ENCODE measurements at places on chromosomes 13 and 19.

- DNase-seq = no peak
These were observed 182.9 kb upstream of the RXFP2 start for GRCh38 chr13:31556376-31556775.

DNA sequence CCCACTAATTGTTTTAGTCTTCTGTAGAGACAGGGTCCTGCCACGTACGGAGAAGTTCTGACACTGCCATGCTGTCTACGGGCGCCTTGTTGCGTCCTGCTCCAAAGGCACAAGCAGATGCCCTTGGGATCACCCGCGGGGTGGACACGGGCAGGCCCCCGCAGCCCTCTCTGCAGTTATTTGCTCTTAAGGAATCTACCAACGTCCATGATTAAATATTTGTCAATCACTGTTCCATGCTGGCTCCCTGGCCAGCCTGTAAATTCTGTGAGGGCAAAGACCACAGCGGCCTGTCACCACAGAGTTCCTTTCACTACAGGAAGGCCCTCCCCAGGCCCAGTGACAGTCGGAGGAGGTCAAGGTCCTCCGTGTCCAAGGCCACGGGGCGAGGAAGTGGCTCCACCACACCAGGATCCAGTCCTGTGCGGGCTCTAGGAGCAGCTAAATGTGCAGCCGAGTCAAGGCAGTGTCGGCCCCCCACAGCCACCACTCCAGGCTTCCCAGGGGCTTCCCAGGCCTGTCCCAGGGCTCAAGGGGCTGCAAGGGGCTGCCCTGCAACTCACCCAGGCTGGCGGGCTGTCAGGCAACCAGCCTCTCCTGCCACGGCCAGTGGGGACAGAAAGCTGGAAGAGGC lies 2.1 kb downstream of the RNF126 start:
- no peak for DNase-seq

DNA sequence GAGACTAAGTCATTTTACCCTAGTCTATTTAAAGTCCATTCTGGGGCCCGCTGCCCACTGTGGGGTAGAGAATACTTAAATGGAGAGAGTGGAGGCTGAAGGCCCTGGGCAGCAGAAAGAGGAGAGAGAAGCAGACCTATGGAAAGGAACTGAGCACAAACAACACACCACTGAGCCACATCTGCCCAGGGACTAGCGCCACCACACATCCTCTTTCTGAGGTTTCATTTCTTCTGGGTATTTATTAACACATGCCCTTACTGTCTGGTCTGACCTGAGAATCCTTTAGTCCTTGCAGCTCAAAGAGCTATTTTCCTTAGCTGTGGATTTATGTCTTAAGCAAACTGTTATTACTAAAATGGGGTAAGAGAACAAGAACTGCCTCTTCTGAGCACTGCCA lies 154.0 kb downstream of the NALCN start:
- DNase-seq = no peak

GRCh38 chr19:56110515-56111448 lies 10.3 kb downstream of the ZNF787 start:
- no peak for DNase-seq

DNA sequence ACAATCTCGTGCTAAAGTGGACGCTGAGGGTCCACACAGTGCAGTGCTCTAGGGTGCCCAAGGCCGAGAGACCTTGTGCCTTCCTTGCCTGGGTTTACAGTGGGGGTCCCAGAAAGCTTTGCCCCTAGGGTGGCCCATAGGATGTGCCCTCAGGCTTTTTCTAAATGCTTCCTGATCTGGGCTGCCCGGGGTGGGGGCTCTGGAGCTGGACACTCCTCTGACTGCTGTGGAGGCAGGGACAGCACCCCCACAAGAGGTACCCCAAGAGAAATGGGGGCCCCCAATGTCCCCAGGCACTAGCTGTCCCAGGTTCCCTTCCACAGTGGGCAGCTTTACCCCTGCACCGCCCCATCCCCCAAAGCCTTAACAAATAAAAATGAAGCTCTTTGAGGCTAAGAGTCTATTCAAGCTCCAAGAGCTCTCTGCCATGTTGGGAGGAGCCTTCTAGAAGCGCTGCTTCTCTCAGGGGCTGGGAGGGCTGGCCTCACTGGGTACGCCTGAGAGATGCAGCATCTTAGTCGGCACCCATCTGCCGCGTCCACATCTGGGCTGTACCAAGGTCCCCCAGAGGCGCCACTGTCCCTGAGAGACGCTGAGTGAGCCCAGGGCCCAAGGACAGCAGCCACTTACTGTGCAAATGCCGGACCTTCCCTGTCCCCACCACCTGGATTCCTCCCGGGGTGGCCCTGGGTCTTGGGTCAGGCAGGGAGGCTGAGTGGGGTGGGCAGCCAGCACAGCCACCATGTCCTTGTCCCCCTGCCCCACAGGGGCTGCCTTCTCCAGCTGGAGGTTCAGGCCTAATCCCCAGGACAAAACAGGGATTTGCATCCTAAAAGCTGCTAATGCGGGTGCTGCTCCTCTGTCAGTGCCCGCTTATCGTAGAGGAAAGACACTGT lies 27.4 kb downstream of the CEBPA start:
- no peak for DNase-seq

DNA sequence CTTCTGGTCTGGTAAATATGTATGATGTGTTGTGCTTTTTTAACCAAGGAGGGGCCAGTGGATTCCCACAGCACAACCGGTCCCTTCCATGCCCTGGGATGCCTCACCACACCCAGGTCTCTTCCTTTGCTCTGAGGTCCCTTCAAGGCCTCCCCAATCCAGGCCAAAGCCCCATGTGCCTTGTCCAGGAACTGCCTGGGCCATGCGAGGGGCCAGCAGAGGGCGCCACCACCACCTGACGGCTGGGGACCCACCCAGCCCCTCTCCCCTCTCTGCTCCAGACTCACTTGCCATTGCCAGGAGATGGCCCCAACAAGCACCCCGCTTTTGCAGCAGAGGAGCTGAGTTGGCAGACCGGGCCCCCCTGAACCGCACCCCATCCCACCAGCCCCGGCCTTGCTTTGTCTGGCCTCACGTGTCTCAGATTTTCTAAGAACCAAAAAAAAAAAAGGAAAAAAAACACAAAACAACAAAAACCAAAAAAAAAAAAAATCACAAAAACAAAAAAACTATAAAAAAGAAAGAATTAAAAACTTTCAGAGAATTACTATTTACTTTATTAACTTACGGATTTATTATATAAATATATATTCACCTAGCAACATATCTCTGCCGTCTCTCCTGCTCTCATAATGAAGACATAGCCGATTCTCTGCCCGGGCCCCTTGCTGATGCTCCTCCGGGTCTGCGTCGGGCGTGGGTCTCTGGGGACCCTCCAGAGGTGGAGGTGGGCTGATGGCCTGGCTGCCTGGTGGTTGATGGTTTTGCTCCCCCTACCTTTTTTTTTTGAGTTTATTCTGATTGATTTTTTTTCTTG lies 14.4 kb downstream of the CAPN12 start:
- DNase-seq = peak; percentile 83

- DNase-seq = no peak
These were observed 560.2 kb downstream of the UQCRFS1 start for GRCh38 chr19:28652765-28653164.

DNA sequence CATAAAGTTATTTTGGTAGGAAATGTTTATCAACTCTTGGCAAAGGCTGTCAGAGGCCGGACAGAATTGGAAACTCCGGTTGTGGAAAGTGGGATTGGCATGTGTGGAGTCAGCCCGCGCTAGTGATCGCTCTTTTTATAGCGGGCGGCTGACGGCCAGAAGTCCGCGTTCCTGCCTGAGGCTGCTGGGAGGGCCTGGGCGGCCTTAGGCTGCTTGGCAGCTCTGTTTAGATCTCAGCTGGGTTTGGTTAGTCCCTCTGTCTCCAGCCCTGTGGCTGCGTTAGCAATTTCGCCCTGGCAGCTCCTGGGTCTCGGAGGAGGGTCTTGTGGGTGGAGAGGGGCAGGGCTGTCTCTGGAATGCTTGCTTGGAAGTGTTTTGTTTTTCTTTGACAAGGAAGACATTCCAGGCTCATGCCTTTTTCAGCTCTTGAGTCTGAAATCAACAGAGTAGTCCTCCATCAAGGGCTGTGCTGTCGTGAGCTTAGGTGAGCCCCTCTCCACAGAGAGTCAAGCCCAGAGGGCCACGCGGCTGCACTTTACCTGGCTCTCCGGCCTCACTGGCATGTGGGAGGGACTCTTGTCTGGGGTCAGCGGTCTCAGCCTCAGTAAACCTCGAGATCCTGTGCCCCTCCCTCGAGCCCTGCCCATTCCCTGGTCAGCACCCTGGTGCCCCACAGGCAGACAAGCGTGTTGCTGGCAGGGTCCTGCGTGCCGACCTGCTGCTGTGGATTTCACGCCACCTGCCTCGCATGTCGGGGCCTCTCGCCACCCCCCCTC lies 22.5 kb downstream of the DOT1L start:
- no peak for DNase-seq

DNA sequence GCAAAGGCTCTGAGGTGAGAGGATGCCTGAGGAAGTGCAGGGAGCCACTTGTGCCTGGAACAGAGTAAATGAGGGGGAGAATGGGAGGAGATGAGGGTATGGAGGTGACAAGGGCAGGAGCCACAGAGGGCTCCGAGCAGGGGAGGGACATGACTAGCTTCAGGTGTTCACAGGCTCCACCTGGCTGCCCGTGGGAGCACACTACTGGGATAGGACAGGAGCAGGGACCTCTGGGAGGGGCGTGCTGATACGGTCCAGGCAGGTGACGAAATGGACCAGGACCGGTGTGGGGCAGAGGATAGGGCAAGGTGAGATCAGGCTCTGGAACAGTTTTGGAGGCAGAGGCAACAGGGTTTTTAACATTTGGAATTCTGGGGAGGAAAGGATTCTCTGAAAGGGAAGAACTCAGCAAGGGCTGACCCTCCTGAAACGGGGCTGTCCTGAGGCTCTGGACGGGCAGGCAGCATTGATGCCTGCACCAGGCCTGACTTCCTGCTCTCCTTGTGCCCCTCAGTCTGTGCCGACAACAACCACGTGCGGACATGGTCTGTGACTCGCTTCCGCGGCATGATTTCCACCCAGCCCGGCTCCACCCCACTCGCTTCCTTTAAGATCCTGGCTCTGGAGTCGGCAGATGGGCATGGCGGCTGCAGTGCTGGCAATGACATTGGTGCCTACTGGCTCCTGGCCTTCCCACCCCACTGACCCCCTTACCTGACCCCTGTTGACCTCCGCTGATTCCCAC lies 11.6 kb downstream of the SHKBP1 start:
- peak; percentile 25 for DNase-seq

- no peak for DNase-seq
These were observed 203.6 kb upstream of the NBEA start for GRCh38 chr13:34738254-34738992.

- peak; percentile 93 for DNase-seq
These were observed at the start of gene ZNF566 for GRCh38 chr19:36489118-36489919. Gene ZNF566, minus strand, starts transcription at chr19:36489561. Its CDS starts 13,004 bp downstream, at chr19:36476557.

DNA sequence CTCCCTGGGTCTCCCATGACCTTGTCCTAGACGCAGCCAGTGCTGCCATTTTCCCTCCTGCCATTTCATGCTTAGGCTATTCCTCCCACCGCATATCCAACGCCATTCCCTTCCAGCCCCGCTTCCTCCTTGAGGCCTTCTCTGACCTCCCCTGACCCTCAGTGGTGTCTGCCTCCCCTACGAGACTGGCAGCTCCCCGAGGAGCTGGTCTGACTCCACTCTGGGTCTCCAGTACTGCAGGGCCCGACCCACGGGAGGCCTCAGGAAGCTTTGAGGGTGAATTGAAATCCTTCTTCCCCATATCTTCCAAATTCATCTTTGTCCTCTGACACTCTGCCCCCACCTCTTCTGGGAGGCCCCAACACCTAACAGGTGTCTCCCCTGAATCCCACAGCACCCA lies 708 bp downstream of the KLK15 start:
- DNase-seq = no peak

- no peak for DNase-seq
These were observed 21.4 kb downstream of the ARID3A start for GRCh38 chr19:947090-947706.

DNA sequence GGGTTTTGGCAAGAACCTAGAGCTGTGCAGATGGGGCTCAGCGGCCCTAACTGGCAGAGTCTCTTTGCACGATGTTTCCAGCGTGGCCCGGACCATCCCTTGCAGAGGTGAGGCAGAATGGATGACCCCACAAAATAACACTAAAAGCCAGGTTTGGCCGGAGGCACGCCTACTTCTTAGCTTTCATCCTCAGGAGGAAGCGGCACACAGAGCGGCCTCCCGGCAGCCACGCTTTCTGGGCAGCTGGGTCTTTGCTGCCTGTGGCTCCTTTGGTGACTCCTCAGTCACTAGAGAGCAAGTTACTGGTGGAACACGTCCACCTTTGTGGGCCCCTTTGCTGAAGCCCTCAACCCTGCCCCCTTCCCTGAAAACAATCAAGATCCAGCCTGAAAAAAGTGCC lies 25.2 kb downstream of the TEX29 start:
- no peak for DNase-seq

Data from D341Med (cell line).